SJCRH30 (cell line): ENCODE measurements at places on chromosomes 16 and 17. TPM values are rescaled to one million over a fixed set of nuclear protein-coding genes. Genes with fewer than 3 reads are reported as not detected.

The KRT12 gene
- total RNA-seq = not detected in 2 replicates

The PITPNM3 gene
- total RNA-seq = 39.2 and 39.7 TPM in 2 replicates

The SLC16A11 gene
- not detected in 2 replicates for total RNA-seq

DNA sequence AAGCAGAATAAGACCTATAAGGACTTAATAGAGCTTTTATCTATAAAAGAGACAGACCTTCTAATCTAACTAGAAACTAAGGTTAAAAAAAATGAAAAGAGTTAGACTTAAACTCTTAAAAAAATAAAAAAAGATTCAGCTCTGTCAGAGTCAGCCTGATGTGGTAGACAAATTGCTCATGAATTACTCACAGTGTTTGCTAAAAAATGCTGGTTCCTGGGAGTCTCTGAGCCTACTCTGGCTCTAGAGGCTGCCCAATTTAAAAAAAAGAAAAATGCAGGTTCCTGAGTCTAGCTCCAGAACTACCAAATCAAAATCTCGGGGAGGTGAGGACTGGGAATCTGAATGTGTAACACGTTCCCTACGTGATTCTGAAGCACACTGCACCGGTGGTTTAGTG is 18.1 kb downstream of the SOST start:
- no peak for DNase-seq

GRCh38 chr17:12600349-12600748 is 65.3 kb upstream of the MYOCD start:
- no peak for DNase-seq

DNA sequence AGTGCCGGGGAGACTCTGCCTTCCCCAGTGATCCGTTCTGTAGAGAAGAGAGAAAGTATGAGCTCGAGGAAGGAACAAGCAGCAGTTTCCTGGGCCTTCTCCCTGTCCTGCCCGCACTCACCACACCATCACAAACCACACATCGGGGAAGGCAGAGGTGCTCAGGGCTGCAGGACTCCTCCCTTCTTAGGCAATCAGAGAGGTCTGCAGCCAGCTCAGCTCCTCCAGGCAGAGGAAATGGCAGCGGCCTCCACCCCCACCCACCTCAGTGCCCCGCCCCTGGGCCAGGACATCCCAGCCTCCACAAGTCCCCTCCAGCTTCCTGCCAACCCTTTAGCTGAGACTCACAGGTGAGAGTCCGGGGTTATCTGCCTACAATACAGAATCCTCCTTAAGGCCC is 2.0 kb downstream of the ZNF319 start:
- DNase-seq = no peak

DNA sequence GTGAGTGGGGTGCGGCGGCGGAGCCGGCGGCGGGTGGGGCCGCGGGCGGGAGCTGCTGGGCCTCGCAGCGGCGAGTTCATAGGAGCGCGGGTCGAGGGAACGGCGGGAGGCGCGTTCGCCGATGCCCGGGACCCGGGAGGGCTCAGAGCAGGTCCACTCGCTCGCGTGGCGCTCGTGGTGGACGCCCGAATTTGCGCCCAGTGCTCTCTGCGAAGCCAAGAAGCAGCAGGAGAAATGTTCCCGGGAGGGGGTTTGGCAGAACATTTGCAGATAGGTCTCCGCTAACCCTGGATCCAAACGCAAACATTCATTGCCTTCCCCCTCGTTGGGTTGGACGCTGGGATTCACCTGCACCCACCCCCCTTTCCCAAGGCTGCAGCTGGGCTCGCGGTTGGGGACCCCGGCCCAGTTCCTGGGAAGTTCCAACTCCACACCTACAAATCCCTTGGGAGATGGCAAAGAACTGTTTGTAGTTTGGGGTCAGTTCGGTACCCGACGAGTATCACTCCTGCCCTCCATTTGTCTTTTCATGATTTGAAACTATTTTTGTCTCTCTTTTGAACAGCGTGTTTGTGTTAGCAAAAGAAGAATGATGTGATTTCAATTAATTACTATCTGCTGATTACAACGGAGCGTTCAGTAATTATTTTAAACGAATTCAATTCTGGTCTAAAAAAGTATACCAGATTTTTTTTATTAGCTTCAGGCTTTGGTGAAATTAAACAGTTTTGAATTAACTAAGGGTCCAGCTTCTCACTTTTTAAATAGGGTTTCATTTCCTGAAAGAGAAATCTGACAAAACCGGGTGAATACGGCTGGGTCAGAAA is 2.3 kb downstream of the NTN1 start:
- no peak for DNase-seq
